Ascending aorta (tissue), 2 donors: ENCODE measurements at places on chromosomes 2 and 18. TPM values are rescaled to one million over a fixed set of nuclear protein-coding genes. Genes with fewer than 3 reads are reported as not detected.

The SLC11A1 gene
- total RNA-seq = 16.4 TPM

The ALPG gene
- not detected for total RNA-seq

The LGALSL gene
- 35.4 TPM for total RNA-seq

The FLACC1 gene
- 0.32 TPM for total RNA-seq

The AFF3 gene
- 7.1 TPM for total RNA-seq

The TMEM182 gene
- total RNA-seq = not detected

The CLHC1 gene
- not detected for total RNA-seq

The LYPD6B gene
- total RNA-seq = not detected

The GPR155 gene
- total RNA-seq = 1.8 TPM
